Epithelial cell of alveolus of lung (primary cell): ENCODE measurements at places on chromosomes 4 and X. TPM values are rescaled to one million over a fixed set of nuclear protein-coding genes. Genes with fewer than 3 reads are reported as not detected.

SPP1 gene
- total RNA-seq: 0.78 TPM in 1 of 2 replicates, not detected in the other

STARD8 gene
- total RNA-seq: 0.96 and 1.8 TPM in 2 replicates

SPRY1 gene
- 16.7 and 82.0 TPM in 2 replicates for total RNA-seq

MAGIX gene
- total RNA-seq: 0.40 and 3.4 TPM in 2 replicates

CDKN2AIP gene
- 11.2 and 19.8 TPM in 2 replicates for total RNA-seq

PLP1 gene
- total RNA-seq: 2.7 TPM in 1 of 2 replicates, not detected in the other

RHOXF1 gene
- not detected in 2 replicates for total RNA-seq

FRMPD4 gene
- total RNA-seq: 0.48 and 1.0 TPM in 2 replicates

SHROOM4 gene
- total RNA-seq: 0.72 and 3.1 TPM in 2 replicates

TDO2 gene
- 0.78 and 1.3 TPM in 2 replicates for total RNA-seq

TKTL1 gene
- total RNA-seq: not detected in 2 replicates

RBMXL3 gene
- not detected in 2 replicates for total RNA-seq

NAA11 gene
- not detected in 2 replicates for total RNA-seq

ARR3 gene
- not detected in 2 replicates for total RNA-seq

MAGED4 gene
- total RNA-seq: 64.9 and 149 TPM in 2 replicates

SPOCK3 gene
- 0.52 and 0.56 TPM in 2 replicates for total RNA-seq

GSX2 gene
- not detected in 2 replicates for total RNA-seq

ZMAT1 gene
- total RNA-seq: not detected in 2 replicates

PABPC1L2B gene
- not detected in 2 replicates for total RNA-seq

CC2D2A gene
- total RNA-seq: 17.8 and 33.7 TPM in 2 replicates

PWWP3B gene
- total RNA-seq: 0.78 and 1.7 TPM in 2 replicates

SPARCL1 gene
- total RNA-seq: under 0.01 and 1.0 TPM in 2 replicates

VSIG4 gene
- total RNA-seq: not detected in 2 replicates

SOX3 gene
- total RNA-seq: not detected in 2 replicates

ARHGAP36 gene
- not detected in 2 replicates for total RNA-seq

RHOH gene
- total RNA-seq: under 0.01 TPM in 1 of 2 replicates, not detected in the other

ALAS2 gene
- not detected in 2 replicates for total RNA-seq

TMEM144 gene
- 1.0 and 2.3 TPM in 2 replicates for total RNA-seq

HTN1 gene
- not detected in 2 replicates for total RNA-seq

PTCHD1 gene
- 0.08 TPM in 1 of 2 replicates, not detected in the other for total RNA-seq

NLGN3 gene
- total RNA-seq: 0.39 and 3.1 TPM in 2 replicates

SEC24B gene
- 18.6 and 26.4 TPM in 2 replicates for total RNA-seq

BCAP31 gene
- total RNA-seq: 76.3 and 111 TPM in 2 replicates

PDZD4 gene
- total RNA-seq: 0.39 and 0.48 TPM in 2 replicates

KIF4A gene
- 6.8 and 11.5 TPM in 2 replicates for total RNA-seq

STOX2 gene
- total RNA-seq: 0.52 and 14.1 TPM in 2 replicates

CENPI gene
- total RNA-seq: 6.5 and 14.6 TPM in 2 replicates

F11 gene
- total RNA-seq: not detected in 2 replicates

CT45A7 gene
- not detected in 2 replicates for total RNA-seq

CT45A1 gene
- total RNA-seq: not detected in 2 replicates

PCDH19 gene
- total RNA-seq: under 0.01 TPM in 2 replicates

RADX gene
- 1.8 and 2.7 TPM in 2 replicates for total RNA-seq

EXOC1L gene
- not detected in 2 replicates for total RNA-seq

IL21 gene
- total RNA-seq: not detected in 2 replicates
